Left colon (tissue), 2 donors: ENCODE measurements at places on chromosomes 2 and 18. TPM values are rescaled to one million over a fixed set of nuclear protein-coding genes. Genes with fewer than 3 reads are reported as not detected.

Gene FTCDNL1
- 2.0 TPM for total RNA-seq

Gene DSG4
- total RNA-seq, result 0.12 TPM

Gene FBLN7
- 1.5 TPM for total RNA-seq

Gene ALPI
- total RNA-seq, result 15.9 TPM

Gene C2orf72
- 54.8 TPM for total RNA-seq

- peak; percentile 7 for DNase-seq
These were observed 166.0 kb upstream of the STK17B start for GRCh38 chr2:196337208-196337953.

GRCh38 chr18:67613731-67614130, 97.2 kb upstream of the DSEL start:
- DNase-seq, result no peak

DNA sequence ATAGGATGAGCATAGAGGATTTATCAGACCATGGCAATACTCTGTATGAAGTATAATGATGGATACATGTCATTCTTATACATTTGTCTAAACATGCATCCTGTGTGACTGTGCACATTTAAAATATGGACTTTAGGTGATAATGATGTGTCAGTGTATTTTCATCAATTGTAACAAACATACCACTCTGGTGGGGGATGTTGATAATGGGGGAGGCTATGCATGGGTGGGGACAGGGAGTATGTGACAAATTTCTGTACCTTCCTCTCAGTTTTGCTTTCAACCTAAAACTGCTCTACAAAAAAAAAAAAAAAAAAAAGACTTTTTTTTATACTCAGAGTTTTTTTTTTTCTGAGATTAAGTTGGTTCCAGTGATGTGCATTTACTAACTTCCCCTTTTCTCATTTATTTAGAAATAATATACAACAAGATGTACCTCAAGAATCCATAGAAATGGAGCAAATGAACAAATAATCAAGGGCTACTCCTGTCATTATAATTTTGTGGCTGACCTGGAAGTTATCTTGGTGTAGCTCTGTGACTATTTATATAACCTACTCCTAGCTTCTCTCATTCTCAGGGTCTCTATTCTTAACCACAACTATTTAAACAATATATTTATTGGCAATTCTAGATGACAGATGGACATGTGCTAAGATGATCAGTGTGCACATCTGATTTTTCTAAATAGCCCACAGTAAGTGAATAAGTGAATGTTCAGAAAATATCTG, 108.9 kb upstream of the ITGA4 start:
- no peak for DNase-seq

- no peak for DNase-seq
These were observed 114.2 kb downstream of the SRBD1 start for GRCh38 chr2:45496869-45497268.

DNA sequence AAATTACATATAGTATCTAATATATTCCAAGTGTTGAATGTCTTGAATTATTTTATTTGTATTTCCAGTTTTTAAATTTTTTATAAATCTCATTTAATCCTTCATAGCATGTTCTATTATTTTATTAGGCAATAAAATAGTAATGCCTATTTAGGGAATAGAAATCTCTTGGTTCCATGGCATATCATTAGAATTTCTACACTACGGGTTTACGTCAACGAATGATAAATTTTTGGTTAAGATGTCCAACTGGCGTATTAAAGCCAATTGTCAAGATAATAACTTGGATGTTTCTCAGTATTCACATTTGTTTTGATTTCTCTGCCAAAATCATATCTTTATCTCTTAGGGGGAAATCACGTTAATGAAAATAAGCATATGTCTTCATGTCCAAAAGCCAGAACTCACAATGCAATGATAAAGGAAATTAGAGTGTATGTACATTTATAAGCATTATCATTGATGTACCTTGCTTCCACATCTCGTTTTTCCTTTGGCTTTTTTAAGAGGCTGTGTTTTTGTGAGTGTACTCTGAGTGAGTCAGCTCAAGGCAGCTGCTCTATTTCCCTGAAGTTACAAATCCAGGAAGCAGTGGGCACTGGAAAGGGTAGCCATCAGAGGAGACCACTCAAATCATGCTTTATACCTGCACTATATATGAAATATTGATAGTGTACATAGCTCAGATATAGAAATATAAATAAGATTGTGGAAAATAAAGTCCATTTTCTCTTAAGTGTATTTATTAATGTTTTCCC, 115.8 kb upstream of the PDE1A start:
- no peak for DNase-seq

- peak; percentile 92 for DNase-seq
These were observed 20.8 kb downstream of the CRIM1 start for GRCh38 chr2:36376319-36376765.

- DNase-seq, result peak; percentile 60
These were observed 336.4 kb upstream of the FSHR start for GRCh38 chr2:49490710-49491109.

- DNase-seq, result no peak
These were observed 51.1 kb downstream of the PAPOLG start for GRCh38 chr2:60806988-60807681.
